ENCODE measurements at places on chromosomes 3 and 15.

DNA sequence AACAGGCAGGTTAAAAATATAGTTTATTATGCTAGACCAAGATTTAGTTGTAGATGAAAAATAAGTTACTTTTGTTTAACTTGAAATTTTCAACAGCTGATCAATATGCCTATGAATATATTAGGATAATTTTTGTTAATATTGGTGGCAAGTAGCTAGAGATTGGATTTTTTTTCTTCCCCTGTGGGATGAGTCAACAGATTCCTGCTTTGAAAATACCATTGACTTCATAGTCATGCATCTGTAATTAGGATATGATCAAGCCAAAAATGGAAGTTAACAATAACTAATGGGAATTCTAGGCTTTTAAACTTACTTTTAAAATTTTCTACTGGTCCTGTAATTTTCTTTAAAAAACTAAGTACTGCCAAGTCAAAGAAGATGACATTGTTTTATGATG, 211.7 kb downstream of the ZIC1 start:
- no peak for DNase-seq

GRCh38 chr3:125300416-125300815, 74.7 kb downstream of the ZNF148 start:
- DNase-seq, result no peak

GRCh38 chr3:106341087-106341486, 472.3 kb upstream of the CBLB start:
- no peak for DNase-seq

- DNase-seq, result no peak
Measured at GRCh38 chr3:106542101-106542769, 673.4 kb upstream of the CBLB start.

DNA sequence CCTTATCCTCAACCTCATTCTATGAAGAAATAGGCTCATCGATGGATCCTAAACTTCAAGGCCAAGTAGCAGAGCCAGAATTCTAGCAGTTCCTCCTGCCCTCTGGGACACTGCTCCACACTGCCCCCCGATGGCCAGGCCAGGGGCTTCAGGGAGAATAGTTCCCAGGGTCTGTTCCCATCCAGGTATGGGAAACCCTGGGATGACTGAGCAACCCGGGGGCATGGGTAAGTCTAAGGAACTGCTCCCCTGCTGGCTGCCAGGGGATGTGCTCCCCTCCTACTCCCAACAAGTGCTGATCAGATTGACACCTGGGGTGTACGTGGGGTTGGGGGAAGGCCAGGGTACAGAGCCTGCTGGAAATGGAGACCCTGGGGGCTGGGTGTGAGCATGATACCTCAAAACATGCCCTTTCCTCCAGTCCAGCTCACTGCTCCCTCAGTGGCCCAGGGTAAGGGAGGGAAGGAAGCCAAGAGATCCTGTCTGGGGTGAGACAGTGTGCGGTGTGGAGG, 7.6 kb downstream of the ULK3 start:
- peak; percentile 63 for DNase-seq

GRCh38 chr3:67349551-67350174, 304.7 kb downstream of the SUCLG2 start:
- DNase-seq, result no peak

- DNase-seq, result no peak
Measured at GRCh38 chr3:49397470-49397869, 14.3 kb downstream of the RHOA start.

DNA sequence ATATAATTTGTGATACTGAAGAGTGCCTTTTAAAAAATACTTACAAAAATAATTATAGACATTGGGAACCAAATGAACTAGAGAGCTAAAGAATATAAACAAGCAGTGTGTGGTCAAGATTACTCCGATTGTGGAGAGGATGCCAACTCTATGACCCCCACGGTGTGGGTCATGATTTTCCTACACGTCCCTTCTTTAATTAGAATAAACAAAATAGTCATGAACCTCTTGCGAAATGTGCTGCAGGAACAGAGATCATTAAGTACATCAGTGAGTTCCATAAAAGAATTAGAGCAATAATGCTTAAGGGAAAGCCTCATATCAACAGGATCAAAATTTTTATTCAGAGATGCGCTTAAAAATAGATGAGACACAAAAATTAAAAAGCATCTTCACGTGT, 476.6 kb upstream of the ROBO1 start:
- DNase-seq, result no peak

DNA sequence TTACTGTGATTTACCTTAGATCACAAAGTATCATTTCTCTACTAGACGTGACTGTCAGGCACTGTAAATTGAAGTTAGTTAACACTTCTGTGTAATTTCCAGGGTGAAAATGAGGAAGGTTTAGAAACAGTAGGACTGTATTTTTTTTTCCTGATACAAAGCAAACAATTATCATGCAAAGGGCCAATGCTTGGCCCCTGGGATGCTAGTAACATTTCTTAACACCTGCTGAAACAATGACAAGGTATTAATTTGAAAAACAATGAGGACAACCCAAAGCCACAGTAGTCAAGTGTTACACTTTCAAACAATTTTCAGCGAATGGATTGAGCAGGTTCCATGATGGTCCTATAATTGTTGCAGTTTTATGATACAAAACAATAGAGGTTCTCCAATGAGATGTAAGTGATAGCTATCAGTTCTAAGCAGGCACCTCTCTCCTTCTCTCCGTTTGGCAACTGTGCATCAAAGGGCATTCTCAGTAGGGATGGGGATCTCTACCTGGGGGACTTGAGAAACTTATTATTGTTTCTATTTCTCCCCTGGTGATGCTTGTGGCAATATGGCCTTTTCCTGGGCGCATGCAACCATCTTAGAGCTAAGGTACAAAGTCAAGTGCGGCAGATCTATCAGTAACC, 65.9 kb upstream of the FEZF2 start:
- DNase-seq, result no peak

GRCh38 chr15:64782751-64783150, 7.4 kb upstream of the RBPMS2 start:
- no peak for DNase-seq

GRCh38 chr15:94930441-94930840, 699.1 kb downstream of the MCTP2 start:
- DNase-seq, result no peak

- peak; percentile 32 for DNase-seq
Measured at GRCh38 chr3:171255236-171255806, 204.9 kb downstream of the TNIK start.

GRCh38 chr15:51641490-51642130, 19.0 kb upstream of the DMXL2 start:
- DNase-seq, result no peak

GRCh38 chr15:75673426-75674235, 25.9 kb downstream of the SNX33 start:
- DNase-seq, result no peak

DNA sequence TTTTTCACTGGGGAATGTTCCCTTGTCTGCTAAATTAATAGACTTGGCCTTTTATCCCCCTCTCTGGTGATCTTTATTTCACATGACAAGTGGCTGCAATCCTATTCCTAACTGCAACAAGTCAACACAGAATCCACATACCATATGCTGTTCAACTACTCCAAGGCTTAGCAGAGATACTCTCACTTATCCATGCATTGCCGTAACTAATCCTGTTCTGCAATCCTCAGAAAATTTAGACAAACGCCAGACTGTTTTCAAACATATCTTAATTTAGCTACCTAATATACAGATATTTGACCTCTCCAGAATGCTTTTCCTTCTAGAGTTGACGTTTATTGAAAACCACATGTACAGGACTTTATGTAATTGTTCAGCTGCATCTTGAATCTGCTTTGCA, 37.9 kb downstream of the EID1 start:
- DNase-seq, result no peak

- DNase-seq, result no peak
Measured at GRCh38 chr3:131543714-131544113, 40.9 kb upstream of the MRPL3 start.

All from activated naive CD4-positive, alpha-beta T cell treated with anti-CD3 and anti-CD28 coated beads, Interleukin-2, amount 10 ng/mL, durations not matched to agents 7 days and 5 days (primary cell).